GDM1 (cell line): ENCODE measurements at places on chromosomes 11 and 22.

GRCh38 chr22:48891688-48892577 is 935.7 kb downstream of the BRD1 start:
- DNase-seq = no peak

- DNase-seq = no peak
Measured at GRCh38 chr11:73077454-73077853, 64.7 kb downstream of the FCHSD2 start.

GRCh38 chr11:93444617-93445073 is 98.5 kb downstream of the SMCO4 start:
- no peak for DNase-seq

GRCh38 chr11:33263549-33263948 is 6.4 kb downstream of the HIPK3 start:
- no peak for DNase-seq

- DNase-seq = no peak
Measured at GRCh38 chr22:20979243-20979809, 2.8 kb upstream of the LZTR1 start.

GRCh38 chr11:34836958-34837856 is 79.0 kb downstream of the APIP start:
- no peak for DNase-seq

- DNase-seq = no peak
Measured at GRCh38 chr11:85749884-85750283, 61.1 kb downstream of the SYTL2 start.

- no peak for DNase-seq
Measured at GRCh38 chr11:124748481-124749343, 3.3 kb downstream of the VSIG2 start.

GRCh38 chr22:27419473-27419872 is 382.1 kb downstream of the MN1 start:
- no peak for DNase-seq

GRCh38 chr22:41801147-41801819 is 804 bp downstream of the CCDC134 start:
- no peak for DNase-seq
